Effector CD4-positive, alpha-beta T cell (primary cell): ENCODE measurements at places on chromosomes 11 and 22.

DNA sequence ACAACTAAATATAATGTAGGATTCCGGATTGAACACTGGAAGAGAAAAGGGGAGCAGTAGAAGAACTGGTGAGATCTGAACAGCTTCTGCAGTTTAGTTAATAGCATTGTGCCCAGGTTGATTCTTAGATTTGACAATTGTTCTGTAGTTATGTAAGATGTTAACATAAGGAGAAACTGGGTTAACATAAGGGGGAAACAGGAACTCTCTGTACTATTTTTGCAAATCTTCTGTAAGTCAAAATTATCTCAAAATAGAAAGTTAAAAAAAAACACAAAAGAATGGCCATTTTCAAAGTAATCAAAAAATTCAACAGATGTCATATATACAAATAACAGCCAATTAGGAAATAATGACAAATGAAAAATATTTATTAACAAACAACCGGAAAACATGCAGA, 18.7 kb upstream of the LRP5 start:
- DNase-seq: no peak

- no peak for DNase-seq
These were observed 39.7 kb upstream of the SUSD2 start for GRCh38 chr22:24141586-24141985.

DNA sequence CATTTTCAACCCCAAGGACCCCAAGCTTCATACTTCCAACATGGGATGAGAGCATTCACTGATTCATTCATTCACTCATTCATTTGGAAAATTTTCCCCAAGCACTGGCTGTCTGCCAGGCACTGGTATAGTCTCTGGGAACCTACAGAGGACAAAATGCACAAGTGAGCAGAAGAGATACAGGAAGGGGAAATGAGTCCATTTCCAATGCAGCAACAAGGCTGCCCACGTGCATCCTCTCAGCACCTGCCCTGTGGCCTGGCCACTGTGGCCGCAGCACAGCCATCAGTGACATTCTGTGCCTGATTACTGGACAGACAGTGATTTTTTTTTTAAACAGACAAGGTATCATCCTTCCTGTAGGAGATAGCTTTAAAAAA, 96.0 kb upstream of the PITPNB start:
- DNase-seq: no peak

DNA sequence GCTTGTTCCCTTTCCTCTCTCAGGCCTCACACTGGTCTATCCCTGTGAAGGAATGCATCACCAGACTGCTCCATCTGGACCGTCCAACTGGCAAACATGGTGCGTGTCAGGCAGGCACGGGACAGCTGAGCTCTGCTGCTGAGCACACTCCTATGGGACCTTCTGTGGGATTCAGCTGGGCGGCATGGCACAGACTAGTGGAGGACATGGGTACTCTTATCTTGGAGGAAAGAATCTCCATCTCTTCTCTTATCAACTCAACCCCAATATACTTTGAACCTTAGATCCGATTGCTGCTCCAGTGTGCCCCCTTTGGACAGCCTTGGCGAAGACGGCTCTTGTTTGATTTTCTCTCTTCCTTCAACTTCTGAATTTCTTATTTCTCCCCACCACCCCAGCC, 593.6 kb downstream of the ETS1 start:
- DNase-seq: no peak

- DNase-seq: no peak
These were observed 20.7 kb upstream of the SUSD2 start for GRCh38 chr22:24160546-24160945.

- no peak for DNase-seq
These were observed 48.5 kb upstream of the TIMP3 start for GRCh38 chr22:32752816-32753520.

DNA sequence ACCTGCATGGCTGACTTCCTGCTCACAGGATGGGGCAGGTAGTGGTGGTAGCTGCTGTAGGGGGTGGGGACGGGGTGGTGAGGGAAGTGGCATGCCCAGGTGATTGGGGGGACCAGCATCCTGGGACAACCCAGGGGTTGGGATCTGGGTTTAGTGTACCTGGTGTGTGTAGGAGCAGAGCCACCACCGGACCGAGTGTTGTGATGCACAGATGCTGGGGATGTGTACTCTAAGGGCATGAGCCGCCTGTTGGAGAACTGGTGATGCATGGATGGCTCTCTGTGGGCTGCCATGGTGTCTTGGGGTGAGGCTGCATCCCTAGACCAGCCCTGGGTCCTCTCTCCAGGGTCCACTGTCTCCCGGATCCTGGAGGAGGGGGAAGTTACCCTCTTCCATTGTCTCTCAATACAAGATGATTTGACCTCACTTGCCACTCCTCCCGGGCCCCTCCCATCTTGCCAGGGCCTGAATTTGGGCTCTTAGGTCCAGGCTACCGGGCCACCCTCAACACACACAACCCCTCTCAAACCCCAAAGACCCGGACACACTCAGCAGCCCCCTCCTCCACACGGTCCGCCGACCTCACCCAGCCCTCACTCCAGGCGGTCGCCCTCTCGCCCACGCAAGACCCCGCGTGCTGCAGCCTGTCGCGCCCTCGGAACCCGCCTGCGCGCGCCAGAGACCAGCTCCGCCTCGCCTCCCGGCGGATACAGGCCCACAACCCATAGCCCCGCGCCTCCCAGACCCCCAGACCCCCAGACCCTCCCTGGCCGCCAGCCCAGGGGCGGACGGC, 619 bp downstream of the LRRC75B start:
- DNase-seq: no peak
